SK-N-SH treated with all-trans-retinoic acid at 6 μM for 48 hours (cell line): ENCODE measurements at places on chromosomes 6 and 20.

GRCh38 chr20:21465799-21466198, 48.1 kb downstream of the NKX2-2 start:
- no peak for ATAC-seq

GRCh38 chr6:31462026-31462963, 35.6 kb upstream of the MICB start:
- ATAC-seq = no peak; the same call in 2 of the 3 replicates

DNA sequence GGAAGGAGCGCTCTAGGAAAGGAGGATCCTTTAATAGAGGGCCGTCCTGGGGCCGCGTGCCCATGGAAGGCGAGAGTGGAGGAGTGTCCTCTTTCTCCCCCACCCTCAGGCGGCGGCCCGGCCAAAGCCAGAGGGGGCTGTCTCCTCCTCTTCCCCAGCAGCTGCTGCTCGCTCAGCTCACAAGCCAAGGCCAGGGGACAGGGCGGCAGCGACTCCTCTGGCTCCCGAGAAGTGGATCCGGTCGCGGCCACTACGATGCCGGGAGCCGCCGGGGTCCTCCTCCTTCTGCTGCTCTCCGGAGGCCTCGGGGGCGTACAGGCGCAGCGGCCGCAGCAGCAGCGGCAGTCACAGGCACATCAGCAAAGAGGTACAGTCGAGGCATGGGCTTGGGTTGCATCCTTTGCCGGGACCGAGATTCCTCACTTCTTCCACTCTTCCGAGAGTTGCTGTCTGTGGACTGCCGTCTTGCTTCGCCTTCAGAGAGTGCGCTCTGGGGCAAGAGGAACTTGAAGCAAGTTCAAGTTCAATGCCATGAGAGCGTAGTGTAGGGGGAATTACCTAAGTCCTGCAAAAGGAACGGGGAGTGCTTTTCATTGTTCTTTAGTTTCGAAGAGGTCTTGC, at the start of gene LAMA2:
Gene LAMA2 (plus strand): TSS at position 148 of the 621 bp plus-strand sequence. CDS start 108 bp downstream, at position 256.
- ATAC-seq = peak; percentile 83

GRCh38 chr20:5657190-5657875, 92.9 kb upstream of the SHLD1 start:
- peak; percentile 87 for ATAC-seq

GRCh38 chr6:150152891-150153876, 10.3 kb downstream of the PPP1R14C start:
- no peak for ATAC-seq

- no peak for ATAC-seq
These were observed 31.8 kb downstream of the RNF146 start for GRCh38 chr6:127298475-127298874.

DNA sequence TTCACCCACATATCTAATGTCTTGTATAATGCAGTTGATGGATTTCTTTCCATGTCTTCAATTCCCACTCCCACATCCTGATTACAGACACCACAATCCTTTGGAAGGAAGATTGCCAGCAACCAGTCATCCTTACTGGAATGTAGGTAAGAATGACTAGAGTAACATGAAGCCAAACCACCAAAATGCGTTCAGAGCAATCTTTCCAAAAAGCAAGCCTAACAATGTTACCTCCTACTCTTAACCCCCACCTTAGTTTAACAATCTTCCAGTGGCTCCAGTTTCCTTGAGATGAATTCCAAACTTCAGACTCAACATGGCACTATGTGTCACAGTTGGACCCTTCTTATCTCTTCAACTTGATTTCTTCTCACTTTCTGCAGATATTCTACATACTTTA, 685.6 kb downstream of the DOK5 start:
- ATAC-seq = no peak
